Stimulated activated CD4-positive, alpha-beta T cell treated with anti-CD3 and anti-CD28 coated beads, Interleukin-4, amount 100 ng/mL, for 48 hours (primary cell): ENCODE measurements at places on chromosomes 3 and 15.

DNA sequence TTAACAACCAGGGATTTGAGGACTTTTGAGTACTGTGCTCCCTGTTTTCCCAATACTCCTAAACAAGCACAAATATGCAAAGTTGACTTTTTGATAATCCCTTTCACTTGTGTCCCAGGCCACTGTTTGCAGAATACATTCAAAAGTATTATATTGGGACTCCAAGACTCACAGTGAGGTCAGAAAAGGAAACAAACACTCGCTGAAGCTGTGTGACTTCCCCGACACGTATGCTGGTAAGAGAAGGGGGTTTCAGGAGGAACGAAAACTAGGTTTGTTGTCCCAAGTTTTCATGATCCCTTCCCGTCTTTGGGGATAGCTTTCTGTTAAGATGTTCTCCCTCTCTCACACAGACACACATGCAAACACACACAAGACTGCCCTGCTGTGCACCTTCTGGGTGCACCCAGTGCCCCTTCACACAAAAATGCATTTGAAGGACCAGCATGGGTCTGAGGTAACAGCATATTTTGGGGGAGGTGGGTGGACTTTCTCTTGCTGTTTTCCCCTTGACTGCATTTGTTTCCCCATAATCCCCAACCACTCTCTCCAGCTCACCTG, 225.2 kb upstream of the PRICKLE2 start:
- DNase-seq, result no peak

DNA sequence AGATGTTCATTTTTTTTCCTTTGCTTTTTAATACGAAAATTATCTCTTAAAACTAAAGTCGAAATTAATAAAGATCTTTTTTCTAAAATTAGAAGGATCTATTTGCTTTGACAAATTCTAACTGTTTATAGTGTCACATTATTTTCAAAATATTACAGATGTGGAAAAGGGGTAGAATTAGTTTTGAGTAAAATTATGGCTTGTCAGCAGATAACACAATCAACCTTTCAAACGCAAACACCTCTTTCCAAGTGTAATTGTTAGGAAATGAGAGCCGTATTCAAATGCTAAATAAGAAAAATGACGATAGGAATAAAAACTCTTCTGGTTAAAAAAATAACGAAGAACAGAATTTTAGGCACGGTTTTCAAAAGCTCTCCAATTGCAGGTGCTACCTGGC, 704.7 kb downstream of the NLGN1 start:
- no peak for DNase-seq

DNA sequence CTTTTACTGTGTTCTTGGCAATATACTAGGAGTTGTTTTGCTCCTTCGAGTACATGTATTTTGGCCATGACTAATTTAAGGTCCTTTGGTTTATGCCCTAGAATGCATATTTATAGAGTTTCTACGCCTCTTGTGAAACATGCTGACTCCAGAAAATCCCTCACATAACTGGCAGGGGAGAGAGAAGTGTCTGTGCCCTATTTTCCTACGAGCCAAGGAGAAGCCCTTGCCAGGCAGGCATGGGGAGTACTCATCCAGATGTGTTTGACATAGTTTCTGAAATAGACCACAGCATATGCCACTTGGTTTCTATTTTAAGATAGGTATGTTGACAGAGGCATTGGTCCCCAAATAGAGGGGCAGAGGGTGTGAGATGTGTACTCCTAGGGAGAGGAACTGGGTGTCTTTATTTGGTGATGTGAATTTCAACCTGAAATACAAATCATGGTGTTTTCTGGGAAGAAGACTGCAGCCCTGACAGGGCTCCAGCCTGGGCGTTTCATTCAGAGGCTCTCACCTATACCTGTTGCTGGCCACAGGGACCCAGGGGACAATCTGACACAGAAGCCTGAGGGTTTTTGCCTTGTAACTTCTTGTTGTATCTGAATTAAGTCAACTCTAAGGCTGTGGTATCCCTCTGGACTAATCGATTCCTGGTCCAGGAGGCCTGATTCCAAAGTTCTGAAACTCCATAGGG, 267.8 kb upstream of the C2CD4B start:
- no peak for DNase-seq

DNA sequence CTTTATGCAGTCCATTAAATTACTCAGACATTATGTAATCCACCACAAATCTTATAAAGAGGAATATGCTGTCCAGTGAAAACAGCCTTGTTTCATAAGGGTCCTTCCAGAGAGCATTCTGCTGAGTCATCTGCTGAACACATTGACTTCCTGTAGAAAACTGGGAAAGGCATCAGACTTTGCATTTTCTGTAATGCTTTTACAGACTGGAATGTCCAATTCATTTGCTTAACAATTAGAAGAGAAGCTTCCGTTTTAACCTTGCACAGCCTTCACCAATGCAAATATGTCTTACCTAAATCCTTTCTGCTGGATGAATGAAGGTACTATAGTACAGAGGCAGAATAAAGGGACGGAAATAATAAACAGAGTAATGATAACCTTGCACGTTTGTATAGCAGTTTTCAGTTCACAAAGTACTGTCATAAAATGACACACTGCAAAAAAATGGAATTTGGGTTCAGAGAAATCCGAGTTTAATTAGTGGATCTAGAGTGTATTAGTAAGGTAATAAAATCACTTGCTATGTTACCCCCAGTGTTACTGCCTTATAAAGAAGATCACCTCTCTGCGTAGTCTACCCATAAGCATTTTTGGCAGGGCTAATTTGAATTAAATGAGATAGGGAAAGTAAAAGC, 301.5 kb downstream of the PYDC2 start:
- DNase-seq, result no peak

DNA sequence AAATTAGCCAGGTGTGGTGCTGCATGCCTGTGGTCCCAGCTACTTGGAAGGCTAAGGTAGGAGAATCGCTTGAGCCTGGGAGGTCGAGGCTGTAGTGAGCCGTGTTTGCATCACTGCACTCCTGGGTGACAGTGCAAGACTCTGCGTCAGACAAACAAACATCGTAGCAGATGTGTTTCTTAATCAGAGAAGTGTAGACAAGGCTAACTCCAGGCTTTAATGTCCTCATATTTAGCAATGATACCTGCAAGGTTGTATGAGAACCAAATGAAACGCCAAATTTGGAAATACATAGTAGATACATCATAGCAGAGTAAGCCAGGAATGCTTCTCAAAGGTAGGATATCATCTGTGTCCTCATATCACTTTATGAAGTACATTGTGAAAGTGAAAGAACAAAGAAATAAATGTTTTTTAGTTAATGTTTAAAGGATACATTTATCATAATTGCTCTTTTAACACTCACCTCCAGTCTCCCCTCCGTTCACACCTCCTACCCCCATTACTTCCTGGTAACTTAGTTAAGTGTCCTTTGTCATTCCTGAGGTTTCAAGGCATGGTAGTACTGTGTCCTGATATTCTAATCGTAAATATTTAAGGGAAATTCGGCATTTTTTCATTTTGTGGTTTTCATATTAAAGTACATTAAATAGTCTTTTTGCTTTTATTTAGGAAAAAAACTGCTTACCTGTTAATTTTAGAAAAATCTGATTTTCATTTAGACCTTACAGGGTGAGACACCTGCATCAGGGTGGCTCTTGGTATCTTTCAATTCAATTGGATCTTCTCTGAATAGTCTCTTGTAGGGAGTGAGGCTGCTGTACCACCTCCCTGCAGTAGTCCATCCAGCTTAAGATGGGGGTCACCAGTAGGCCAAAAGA, 96.1 kb downstream of the OPA1 start:
- no peak for DNase-seq

GRCh38 chr3:30518181-30518864, 88.1 kb upstream of the TGFBR2 start:
- no peak for DNase-seq
